ENCODE measurements at places on chromosomes 12 and 14.

DNA sequence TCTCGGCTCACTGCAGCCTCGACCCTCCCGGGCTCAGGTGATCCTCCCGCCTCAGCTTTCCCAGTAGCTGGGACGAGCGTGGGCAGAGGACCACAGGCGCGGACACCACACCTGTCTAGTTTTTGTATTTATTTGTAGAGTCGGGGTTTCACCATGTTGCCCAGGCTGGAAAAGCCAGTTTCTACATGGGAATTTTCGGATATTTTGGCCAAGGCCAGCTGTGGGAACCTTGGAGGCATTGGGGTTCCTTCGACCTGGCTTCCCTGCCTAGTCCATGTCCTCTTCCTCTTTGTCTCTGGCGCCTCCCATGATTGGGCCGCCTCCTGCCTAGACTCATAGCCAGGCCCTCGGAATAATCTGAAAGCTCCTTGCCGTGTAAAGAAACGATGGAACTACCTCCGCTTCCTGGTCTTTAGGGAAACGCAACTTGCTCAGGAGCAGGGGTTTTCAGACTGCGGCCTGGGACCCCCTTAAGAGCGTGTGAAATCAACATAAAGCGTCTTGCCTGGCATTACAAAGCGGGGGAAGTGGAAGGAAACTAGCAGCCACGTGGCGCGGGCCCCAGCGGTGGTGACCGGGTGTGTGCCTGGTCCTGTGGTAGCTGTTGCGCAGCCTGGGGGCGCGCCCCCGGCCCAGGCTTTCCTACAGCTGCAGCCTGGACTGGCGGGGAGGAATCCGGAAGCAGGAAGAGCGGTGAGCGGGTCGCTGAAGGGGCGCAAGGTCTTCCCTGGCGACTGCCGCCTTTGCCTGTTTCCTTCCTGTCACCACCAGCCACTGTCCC is 1.4 kb upstream of the HSP90AA1 start:
- no peak for DNase-seq

DNA sequence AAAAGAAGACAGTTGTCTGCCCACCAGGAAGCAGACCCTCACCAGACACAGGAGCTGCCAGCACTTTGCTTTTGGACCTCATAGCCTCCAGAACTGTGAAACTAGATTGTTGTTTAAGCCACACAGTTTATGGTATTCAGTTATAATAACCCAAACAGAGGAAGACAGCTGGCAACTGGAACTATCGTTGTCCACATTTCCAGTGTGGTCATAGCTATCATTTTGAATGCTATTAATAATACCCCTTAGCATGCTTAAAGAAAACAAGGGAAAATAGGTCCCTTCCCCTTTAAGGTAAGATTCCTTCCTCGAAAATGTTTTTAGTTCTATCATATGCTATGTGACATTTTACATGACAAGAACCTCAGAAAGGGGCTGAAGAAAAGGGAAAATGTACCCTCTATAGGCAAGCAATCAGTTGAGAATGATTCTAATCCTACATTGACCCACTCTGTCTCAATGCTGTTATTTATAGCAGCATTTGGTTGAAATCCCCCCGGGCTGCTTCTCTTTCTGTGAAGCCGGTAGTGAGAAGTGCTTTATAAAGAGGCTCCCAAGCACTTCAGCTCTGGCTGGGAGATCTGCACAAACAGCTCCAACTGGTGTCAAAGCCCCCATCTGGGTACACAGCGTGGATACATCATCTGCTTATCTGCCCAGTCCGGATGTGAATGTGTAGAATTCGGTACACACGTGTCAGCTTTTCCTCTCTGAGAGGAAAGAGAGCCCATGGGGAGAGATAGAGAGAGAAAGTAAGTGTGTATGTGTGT is 221.2 kb upstream of the FLRT2 start:
- DNase-seq = no peak

DNA sequence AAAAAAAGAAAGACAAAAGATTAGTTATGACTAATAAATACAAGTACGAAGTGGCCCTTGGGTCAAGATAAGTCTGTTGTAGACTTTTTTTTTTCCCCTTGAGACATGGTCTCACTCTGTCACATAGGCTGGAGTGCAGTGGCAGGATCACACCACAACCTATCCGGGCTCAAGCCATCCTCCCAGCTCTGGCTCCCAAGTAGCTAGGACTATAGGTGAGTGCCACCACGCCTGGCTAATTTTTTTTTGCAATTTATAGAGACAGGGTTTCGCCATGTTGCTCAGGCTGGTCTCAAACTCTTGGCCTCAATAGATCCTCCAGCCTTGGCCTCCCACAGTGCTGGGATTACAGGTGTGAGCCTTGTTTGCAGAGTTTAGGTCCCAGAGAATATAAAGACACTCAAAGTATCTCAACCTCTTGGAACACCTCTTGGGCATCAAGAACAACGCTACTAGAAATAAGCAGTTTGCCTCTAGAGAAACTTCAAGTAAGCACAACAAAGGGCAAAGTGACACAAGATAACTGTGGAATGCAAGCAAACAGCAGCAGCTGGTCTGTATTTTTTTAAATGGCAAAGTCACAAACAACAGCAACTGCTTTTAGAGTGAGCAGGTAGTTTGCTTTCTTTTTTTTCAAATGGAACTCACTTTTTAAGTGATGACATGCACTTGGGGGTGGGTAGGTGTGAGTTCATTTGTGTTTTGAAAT is 3.9 kb upstream of the MDM2 start:
- DNase-seq = no peak

DNA sequence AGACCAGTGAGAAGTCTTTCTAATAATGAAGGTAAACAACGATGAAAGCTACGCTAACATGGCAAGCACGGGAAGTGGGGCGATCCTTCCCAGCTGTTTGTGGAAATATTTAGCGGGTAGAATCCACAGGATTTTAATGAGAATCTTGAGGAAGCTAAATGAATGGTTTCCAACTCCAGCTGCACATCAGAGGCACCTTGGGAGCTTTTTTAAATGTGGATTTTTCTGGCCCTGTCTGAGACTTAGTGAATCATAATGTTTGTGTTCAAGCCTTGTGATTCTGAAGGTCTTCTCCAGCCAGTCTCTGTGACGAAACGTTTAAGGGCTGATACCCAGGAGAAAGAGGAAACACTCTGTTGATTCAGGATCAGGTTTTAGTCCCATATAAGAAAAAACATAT is 169.8 kb downstream of the CAPZA3 start:
- no peak for DNase-seq

GRCh38 chr12:81181691-81182090 is 103.8 kb downstream of the ACSS3 start:
- DNase-seq = no peak

DNA sequence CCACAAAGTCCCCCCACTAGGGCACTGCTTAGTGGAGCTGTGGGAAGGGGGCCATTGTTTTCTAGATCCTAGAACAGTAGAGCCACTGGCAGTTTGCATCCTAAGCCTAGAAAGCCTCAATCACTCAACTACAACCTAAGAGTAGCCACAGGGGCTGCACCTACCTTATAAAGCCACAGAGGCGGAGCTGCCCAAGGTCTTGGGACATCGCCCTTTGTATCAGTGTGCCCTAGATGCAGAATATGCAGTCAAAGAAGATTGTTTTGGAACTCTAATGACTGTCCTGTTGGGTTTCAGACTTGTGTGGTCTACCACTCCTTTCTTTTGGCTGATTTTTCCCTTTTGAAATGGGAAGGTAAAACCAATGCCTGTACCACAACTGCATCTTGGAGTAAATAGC is 59.5 kb downstream of the ATP2B1 start:
- DNase-seq = no peak

DNA sequence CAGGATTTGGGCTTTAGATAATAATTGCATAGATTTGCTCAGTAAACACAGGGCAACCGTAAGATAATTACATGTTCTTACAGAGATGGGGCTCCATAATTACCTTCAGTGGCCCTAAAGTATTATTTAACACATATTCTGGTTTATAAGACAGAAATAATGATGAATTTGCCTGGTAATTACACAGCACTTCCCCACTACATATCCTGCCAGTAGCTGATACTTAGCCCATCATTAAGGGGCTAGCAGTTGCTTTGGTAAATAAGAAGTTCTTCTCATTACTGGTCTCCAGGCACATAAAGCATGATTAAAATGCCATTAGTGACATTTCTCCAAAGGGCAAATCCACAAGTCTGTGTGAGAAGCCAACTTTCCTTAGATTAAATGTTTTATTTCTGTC is 158.7 kb downstream of the NUAK1 start:
- DNase-seq = no peak

- DNase-seq = peak; percentile 48
Observed at GRCh38 chr12:130818635-130819576, 20.1 kb downstream of the STX2 start.

DNA sequence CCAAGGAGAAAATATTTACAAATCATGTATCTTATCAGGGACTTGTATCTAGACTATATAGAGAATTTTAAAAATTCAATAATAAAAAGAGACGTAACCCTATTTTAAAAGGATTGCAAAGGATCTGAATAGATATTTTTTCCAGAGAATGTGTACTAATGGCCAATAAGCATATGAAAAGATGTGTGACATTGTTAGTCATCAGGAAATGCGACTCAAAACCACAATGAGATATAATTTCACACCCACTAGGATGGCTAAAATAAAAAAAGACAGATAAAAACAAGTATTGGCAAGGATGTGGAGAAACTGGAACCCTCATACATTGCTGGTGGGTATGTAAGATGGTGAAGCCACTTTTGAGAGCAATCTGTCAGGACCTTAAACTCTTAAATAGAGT is 141.9 kb upstream of the BMP4 start:
- no peak for DNase-seq

DNA sequence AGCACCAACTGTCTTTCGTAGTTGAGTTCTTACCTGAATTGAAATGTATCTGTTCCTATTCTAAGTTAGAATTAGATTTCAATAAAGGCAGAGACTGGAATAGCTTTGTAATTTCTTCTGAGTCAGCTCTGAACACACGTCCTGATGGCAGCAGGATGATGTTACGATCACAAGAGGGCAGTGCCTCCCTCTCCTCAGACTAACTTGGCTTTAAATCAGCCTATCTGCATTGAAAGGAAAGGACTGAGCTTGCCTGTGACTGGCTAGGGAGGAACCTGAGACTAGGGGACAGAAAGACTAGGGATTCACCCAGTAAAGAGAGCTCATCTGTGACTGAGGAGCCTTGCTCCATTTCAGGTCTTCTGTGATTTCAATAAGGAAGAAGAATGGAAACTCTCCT is 323.7 kb upstream of the OR4E1 start:
- no peak for DNase-seq

- no peak for DNase-seq
Observed at GRCh38 chr12:10155966-10156365, 16.0 kb downstream of the OLR1 start.

- peak; percentile 33 for DNase-seq
Observed at GRCh38 chr14:23727566-23728335, 91.6 kb downstream of the DHRS2 start.

DNA sequence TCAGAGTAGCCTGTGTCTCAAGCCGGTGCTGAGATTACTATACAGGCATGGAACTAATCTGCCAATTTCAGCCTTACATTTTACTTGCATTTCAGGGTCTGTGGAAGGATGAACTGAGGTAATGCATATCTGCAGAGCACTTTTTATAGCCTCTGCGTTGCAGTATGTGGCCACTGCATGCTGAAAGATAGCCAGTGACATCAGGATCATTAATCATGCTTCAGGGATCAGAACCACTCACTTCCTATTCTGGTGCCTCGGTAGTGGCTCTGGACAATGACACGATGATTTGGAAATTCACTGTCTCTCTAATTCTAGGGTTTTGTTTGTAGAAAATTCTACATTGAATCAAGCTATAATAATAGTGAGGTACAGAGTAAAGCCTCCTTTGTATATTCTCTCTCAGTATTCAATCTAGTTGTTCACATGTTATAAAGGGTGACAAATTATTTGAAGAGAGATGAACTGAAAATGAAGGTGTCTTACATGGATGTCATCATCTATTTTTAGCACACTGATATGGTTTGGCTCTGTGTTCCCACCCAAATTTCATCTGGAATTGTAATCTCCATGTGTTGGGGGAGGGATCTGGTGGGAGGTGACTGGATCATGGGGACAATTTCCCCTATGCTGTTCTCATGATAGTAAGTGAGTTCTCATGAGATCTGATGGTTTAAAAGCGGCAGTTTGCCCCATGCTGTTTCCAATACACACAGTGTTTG is 554.3 kb upstream of the MIS18BP1 start:
- DNase-seq = no peak

DNA sequence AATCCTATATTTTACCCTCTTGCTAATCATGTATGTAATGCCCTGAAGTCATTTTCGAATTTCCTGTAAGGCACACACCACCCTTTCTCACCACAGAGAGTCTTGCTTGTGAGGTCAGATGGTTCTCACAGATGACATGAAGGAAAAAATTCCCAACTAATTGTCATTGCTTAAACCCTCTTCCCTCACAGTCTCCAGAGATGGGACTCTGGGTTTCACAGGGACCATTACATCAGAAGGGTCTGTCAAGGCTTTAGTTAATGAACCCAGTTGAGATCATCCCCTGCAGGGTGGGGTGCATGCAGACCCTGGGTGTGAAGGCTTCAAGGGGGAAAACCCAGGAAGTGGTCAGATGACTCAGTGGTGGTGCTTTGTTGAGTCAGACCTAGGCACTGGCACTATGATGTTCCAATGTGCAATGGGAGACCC is 229.6 kb downstream of the BCAT1 start:
- DNase-seq = no peak
